ENCODE measurements at places on chromosomes 7 and 10.

GRCh38 chr7:83579740-83580139, 69.2 kb downstream of the SEMA3E start:
- DNase-seq, result no peak

DNA sequence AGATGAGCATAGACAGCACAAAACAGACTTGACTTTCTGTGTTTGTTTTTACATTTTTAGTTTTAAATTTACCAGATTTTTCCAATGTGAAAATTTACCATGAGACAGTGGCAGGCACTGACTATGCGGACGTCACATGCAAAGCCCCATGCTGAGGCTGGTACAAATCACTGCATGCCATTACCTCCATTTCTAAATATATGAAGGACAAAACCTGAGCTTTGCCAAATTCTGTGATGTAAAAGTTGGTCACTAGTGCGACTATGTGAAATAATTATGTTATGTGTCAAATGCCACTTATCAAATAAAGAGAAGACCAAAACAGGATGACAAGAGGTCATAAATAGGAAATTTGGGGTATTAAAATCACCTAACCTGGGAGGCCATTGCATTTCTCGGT, 22.1 kb downstream of the NRAP start:
- no peak for DNase-seq

DNA sequence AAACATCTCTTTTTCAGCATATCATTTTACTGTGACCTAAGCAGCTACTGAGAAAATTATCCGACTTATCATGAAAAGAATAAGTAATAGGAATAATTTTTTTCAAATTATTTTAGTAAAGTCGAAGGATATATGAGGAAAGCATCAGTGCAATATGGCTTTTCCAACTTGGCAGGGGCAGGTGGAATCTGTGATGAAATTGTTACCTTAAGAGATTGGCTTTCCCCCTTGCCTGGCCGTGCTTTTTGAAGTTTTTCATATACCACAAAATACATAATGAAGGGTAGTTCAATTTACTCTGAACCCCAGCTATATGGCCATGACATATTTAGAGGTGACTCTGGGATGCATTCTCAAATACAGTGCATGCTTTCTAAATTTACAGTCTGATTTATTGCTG, 87.2 kb upstream of the MKX start:
- DNase-seq, result no peak

GRCh38 chr10:4947635-4948596, 15.3 kb upstream of the AKR1C1 start:
- DNase-seq, result no peak

GRCh38 chr10:8254350-8254749, 199.9 kb downstream of the GATA3 start:
- no peak for DNase-seq

GRCh38 chr10:111158595-111158994, 81.8 kb downstream of the ADRA2A start:
- DNase-seq, result no peak

DNA sequence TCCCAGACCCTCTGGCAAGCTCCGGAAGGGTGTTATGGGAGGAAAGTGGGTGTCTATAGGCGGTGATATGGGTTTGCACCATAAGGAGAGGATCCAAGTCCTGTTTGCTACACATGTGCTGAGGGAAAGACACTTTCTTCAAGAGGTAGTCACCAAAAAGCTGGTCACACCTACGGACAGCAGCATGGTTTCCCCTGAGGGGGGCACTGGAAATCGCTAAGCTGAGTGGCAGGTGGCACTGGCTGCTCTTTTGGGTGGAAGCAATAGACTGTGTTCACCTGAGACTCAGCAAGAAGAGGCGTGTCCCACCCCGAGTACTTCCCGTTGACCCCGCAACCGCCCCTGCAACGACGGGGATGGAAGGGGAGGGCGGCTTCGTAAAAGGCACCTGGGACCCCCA, 1.8 kb upstream of the FOXI2 start:
- no peak for DNase-seq

- no peak for DNase-seq
These were observed 274.7 kb downstream of the HDAC9 start for GRCh38 chr7:18770154-18770811.
